NCI-H2081 treated with DMSO at 0.1 percent for 48 hours (cell line): ENCODE measurements at places on chromosomes 3 and 15.

GRCh38 chr3:56869157-56869889, 67.6 kb upstream of the ARHGEF3 start:
- no peak for DNase-seq

DNA sequence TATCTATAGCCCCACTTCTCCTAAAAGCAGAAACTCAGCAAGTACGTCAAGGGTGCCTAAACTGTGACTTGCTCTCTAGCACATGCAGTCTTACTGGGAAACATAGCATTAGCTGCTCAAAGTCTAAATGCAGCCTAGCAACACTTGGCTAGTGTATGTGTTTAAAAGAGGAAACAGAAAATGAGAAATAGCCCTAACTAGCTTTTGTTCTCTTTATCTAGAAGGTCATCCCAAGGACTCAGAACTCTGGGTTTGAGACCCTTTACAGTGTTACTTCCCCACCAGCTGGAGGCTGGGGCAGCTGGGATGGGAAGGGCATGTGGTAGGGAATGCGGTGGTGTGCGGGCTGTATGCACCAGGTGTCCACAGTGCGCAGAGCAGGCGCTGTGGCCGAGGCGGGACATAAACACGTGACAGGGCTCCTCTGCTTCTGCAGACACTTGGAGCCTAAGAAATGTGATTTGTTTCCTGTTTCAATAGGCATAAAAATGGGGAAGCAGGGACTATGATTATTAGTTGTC, 13.3 kb downstream of the ETV5 start:
- no peak for DNase-seq

GRCh38 chr3:173103469-173103868, 37.6 kb downstream of the SPATA16 start:
- DNase-seq, result no peak

DNA sequence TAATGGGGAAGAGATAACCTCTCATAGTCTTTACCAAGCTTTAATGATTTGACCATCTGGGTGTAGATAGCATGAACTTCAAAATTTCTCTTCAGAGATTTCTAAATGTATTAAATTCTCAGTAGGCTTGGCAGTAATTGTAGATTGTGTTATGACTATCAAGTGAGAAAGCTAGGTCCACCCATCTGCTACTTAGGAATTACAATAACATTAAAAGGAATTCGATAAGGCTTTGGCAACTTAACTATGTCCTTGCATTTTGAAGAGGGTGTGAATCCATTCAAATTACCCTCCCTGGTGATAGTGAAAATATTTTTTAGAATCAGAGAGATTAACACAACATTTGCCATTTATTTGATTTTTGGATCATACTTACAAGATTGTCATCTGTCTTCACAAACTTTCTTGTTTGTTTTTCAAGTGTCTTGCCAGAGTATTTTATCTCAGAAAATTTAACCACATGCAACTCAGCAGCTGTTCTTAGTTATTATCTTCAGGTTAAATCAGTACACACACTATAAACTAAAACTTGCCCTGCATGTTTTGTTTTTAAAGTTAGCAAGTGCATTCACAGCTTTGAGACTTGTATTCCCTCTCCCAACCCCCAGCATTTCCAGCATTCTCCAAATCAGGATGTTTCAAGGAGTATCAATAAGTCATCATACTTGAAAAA, 69.6 kb upstream of the COL8A1 start:
- no peak for DNase-seq

DNA sequence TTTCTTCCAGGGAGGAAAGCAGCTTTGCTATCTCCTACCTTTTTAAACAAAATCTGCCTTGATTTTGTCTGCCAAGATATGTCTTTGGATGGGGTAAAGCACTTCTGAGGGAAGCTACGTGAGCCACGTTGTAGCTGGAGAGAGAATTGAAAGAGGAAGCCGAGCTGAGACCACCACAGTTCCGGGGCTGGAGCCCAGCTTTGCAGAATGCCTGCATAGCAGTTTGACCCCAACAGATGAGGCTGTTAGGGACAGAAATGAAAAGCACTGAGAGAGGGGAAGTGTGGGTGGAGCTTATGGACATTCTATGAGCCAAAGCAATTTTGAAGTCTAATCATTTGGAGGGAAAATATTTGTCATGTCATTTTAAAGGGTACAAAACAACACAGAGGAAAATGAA, 45.4 kb downstream of the LIPC start:
- DNase-seq, result no peak

- no peak for DNase-seq
These were observed 6.1 kb upstream of the LMOD3 start for GRCh38 chr3:69128509-69128908.

DNA sequence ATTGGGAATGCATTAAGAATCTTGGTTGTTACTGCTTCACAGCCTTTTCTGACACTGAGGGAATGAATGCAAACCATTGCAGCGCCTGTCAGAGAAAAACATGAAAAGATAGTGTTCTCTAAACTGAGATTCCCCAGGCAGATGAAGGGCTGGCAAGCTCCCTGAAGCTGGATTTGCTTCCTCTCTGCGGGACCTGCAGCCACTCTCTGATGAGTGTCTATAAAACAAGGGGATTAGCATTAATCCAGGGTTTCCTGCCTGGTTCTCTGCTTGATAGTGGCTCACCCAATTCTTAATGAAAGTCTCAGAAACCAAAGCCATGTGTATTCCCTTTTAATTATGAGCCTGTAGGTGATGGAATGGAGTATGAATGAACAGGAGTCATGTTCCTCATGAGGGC, 344.3 kb upstream of the UMPS start:
- DNase-seq, result no peak

GRCh38 chr3:105355408-105356061, 11.2 kb upstream of the ALCAM start:
- no peak for DNase-seq

DNA sequence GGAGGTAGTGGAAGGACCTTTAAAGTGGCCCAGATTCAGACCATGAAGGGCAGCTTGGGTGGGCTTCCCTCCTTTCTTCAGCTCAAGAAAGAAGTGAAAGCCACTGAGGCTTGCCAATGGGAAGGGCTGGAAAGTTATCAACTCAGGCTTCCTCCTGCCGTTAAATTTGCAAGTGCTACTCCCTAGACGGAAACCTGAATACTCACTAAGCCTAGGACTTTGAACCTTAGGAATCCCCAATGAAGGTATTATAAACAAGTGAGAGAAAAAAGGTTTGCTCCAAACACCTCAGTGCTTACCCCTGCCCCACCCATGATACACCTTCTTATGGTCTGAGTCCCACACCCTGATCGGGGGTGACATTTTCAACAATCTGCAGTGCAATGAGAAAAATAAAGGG, 396.4 kb downstream of the SHQ1 start:
- no peak for DNase-seq

DNA sequence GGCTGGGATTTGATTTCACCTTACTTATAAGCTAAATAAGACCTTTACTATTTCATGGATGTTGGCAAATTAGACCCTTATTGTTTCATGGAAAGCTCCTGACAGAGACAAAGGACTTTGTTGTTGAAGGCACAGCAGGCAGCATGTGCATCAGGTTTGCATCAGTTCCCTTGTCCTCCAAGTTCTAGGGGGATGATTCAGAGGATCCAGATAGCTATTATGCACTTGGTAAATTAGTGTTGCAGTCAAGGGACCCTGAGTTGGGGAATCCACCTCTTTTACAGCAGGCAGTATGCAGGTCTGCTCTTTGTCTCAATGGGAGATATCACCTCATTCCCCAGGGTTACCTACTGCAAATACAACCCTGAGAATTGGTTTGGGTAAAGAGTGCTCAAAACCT, 131.4 kb upstream of the IGSF10 start:
- no peak for DNase-seq

GRCh38 chr3:183443395-183444385, 15.3 kb upstream of the MCF2L2 start:
- DNase-seq, result no peak

- DNase-seq, result peak; percentile 49
These were observed 24.3 kb downstream of the NXPE3 start for GRCh38 chr3:101803173-101803782.

DNA sequence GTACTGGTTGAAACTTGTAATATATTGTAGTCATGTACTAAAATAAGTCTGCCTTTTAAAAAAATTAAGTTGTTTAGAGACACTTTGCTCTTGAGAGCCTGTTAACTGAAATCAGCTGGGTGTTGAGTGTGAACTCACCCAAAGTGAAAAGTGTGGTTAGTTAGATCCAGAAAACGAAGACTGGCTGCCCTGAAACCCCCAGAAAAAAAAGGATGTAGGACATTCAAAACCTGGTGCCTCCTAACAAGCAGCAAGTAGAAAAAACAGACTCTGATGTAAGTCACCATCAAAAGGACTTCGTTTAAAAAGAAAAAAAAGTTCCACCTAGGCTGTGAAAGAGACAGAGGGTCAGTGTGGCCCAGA, 40.8 kb downstream of the UMPS start:
- no peak for DNase-seq

DNA sequence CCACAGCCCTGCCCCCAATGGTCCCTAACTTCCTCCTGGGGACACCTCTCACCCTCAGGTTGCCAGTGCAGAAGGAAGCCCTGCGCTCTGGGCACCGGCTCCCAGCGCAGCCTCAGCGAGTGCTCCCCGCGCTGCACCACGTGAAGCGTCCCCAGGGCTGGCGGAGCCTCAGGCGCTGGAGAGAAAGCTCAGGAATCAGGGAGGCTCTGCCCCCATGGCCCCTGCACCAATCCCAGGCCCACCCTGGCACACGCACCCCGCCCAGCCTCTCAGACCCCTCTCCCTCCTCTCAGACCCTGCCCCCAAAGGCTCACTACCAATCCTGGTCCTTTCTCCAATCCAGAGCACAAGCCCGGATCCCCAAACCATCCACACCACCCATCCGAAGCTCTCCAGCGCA, 6.9 kb downstream of the COL7A1 start:
- no peak for DNase-seq

DNA sequence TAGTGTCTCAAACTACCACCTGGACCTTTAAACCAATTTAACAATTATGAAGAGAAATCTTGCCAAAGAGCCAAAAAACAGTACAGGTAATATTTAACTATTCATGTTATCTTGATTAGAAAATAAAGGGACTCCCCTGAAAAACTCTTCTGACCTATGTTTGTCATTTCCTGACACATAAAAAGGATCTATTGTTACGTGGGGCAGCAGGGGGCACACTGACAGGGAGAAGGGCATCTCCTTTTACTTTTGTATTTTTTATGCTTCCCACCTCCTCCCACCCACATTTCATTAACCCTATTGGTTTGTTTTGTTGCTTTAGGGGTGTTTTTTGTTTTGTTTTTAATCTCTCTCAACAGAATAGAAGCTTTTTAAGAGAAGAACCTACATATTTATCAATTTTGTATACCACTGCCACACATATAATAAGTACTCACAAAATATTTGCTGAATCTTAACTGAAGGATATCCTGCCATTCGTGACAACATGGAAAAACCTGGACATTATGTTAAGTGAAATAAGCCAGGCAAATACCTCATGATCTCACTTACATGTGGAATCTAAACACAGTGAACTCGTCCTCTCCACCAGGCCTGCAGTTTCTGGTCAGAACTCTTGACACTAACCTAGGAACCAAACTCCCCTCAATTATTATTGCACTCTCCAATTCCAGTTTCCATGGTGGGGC, 17.7 kb downstream of the STAG1 start:
- no peak for DNase-seq

DNA sequence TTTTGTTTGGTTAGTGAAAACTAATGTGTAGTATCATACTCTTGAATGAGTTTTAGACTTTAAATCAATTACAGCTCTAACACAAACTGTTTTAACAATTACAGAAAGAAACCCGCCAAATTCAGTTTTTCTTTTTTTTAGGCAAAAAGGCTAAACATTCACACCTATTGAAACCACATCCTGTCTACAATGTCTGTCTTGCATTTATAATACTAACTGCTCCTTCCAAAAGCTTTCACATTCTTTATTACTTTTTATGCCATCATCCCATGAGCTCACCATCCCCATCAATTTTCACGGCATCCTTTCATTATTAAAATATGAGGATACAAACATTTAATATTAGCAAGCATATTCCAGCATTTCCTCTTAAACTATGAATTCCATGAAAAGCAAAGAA, 593.3 kb downstream of the FOXP1 start:
- no peak for DNase-seq

DNA sequence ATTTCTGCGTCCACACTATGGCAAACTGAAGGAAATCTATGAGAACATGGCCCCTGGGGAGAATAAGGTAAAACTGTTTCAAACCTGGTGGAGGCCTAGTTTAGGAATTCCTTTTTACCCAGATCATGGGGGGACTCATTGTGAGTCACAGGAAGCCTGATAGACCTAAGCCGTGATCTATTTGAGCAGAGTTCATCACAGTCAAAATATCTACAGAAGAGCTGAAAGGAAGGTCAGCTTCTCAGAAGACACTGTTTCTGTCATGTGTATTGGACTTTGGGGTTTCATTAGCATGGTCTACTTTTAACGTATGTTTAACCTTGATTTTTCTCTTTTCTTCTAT, 1.3 kb downstream of the PSMD2 start:
- no peak for DNase-seq

- DNase-seq, result peak; percentile 76
These were observed 44.6 kb downstream of the SLC12A1 start for GRCh38 chr15:48250640-48251076.

DNA sequence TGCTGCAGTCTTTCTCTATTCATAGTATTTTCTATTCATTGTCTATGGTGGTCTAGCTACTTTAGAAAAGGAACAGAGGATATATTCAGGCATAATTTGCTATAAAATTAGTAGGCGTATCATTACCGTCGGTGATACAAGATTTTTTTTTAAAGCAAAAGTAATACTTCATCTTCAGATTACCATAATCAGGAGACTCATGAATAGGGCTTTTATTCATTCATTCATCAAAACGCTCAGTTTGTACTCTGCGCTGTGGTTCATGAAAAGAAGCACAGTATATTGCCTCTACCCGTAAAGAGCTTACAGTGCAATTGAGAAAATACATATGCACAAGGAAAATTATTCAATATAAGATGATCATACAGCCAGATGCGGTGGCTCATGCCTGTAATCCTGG, 136.7 kb upstream of the CHRM5 start:
- no peak for DNase-seq

GRCh38 chr3:105158286-105158685, 208.4 kb upstream of the ALCAM start:
- no peak for DNase-seq

GRCh38 chr3:152583963-152584362, 251.0 kb upstream of the P2RY1 start:
- DNase-seq, result no peak
